Fibroblast of the aortic adventitia (primary cell): ENCODE measurements at places on chromosomes 6 and 20. TPM values are rescaled to one million over a fixed set of nuclear protein-coding genes. Genes with fewer than 3 reads are reported as not detected.

Gene HDGFL1
- total RNA-seq = not detected in 2 replicates

Gene RSPO4
- total RNA-seq = not detected in 2 replicates

Gene EBF4
- 0.09 and 2.6 TPM in 2 replicates for total RNA-seq

Gene BTNL2
- total RNA-seq = not detected in 2 replicates

Gene BEND3
- 1.9 and 2.1 TPM in 2 replicates for total RNA-seq

Gene LST1
- total RNA-seq = not detected in 2 replicates

DNA sequence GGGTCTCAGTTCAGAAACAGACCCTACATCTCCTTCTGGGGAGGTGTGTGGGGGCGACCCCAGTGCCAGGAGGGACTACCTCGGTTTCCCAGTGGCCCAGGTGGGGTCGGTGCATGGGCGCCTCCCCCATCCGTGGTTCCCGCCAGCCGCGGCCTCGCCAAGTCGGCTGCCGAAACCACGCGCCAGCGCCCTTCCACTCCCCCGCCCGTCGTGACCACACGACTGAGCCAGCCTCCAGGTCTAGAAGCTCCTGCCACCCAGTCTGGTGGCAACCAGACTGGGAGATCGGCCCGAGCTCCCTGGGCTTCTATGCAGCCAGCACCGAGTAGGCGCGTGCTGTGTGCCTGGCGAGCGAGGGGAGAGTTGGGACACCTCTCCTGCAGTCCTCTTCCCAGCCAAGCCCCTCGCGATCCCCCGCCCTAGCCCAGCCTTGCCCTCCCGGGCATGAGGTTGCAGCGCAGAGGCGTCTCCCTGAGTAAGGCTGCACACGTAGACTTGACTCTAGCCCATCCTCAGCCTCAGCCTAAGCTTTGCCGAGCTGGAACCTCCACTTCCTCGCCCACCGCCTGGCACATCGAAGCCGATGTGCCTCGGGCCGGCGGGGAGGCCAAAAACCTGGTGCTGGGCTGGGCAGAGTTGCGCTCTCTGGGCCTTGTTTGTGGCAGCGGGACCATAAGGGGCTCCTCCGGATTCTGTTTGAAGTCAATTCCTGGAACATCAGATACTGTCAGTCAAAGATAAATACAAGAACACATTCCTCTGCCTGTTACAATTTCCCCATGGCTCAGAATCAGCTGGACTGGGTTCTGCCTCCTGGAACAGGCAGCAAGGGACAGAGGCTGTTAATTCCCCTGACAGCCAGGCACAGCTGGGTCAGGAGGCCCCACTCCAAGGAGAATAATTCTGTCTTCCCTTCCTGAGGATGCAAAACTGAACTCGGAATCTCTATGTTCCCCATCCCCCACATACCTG, 1.5 kb upstream of the CPNE5 start:
- no peak for DNase-seq

DNA sequence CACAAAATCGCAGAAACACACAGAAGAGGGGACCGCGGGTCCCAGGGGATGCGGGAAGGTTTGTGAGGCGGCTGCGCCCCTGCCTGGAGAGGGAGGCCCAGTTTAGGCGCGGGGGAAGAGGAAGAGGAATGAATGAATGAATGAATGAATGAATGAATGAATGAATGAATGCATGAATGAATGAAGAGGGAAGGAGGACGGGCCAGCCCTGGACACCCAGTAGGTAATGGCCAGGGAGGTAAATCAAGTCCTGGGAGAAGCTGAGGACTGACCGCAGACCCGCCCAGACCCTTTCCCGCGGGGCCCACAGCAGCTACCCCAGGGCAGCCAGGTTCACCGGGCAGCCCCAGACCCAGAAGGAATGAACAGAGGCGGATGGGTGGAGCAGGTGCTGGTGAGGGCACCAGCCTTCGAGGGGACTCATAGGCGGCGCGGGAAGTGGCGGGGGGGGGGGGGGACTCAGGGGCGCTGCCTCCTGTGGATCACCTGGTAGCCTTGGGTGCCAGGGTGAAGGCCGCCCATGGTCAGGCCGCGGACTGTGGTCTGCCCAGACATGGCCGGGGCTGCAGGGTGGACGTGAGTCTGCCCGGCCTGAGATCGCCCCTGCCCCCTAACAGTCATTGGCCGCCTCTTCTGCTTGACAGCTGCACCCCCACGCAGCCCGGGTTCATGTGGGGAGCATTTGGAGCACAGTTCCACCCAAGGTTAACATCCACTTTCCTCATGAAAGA, 192.0 kb upstream of the PDE10A start:
- no peak for DNase-seq

DNA sequence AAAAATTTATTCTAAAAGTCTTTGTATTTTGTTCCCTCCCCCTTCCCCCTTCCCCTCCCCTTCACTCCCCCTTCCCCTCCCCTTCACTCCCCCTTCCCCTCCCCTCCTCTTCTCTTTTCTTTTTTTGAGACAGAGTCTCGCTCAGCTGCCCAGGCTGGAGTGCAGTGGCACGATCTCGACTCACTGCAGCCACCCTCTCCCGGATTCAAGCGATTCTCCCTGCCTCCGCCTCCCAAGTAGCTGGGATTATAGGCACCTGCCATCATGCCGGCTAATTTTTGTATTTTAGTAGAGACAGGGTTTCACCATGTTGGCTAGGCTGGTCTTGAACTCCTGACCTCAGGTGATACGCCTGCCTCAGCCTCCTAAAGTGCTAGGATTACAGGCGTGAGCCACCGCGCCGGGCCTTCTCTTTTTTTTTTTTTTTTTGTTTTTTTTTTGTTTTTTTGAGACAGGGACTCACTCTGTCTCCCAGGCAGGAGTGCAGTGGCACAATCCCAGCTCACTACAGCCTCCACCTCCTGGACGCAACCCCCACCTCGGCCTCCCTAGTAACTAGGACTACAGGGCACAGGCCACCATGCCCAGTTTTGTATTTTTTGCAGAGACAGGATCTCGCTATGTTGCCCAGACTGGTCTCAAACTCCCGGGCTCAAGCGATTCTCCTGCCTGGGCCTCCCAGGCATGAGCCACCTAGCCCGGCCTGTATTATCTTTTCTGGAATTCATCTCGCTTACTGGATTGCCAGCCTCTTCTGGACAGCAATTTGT, 1.1 kb upstream of the AFG1L start:
- DNase-seq = no peak

GRCh38 chr20:23683281-23683680, 5.6 kb downstream of the CST4 start:
- DNase-seq = no peak

GRCh38 chr6:161153725-161154124, 120.1 kb downstream of the AGPAT4 start:
- no peak for DNase-seq

- no peak for DNase-seq
Observed at GRCh38 chr20:10789386-10789785, 115.6 kb upstream of the JAG1 start.

DNA sequence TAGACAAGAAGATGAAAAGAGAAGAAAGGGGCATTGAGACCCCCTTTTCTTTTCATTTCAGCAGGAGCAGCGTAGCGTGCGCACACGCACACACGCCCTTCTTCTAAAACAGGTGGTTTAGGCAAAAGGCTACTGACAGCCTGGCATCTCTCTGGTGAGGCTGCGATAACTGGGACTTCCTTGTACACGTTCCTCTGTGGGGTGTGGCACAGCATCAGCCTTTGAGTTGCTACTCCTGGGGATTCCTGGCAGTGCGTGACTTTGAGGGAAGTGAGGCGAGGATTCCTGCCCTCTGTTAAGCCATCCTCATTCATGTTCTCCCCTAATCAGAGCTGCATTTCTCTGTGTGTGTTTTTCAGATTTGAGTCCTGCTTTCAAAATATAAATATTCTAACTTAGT, 94.7 kb downstream of the TMEM170B start:
- DNase-seq = no peak

DNA sequence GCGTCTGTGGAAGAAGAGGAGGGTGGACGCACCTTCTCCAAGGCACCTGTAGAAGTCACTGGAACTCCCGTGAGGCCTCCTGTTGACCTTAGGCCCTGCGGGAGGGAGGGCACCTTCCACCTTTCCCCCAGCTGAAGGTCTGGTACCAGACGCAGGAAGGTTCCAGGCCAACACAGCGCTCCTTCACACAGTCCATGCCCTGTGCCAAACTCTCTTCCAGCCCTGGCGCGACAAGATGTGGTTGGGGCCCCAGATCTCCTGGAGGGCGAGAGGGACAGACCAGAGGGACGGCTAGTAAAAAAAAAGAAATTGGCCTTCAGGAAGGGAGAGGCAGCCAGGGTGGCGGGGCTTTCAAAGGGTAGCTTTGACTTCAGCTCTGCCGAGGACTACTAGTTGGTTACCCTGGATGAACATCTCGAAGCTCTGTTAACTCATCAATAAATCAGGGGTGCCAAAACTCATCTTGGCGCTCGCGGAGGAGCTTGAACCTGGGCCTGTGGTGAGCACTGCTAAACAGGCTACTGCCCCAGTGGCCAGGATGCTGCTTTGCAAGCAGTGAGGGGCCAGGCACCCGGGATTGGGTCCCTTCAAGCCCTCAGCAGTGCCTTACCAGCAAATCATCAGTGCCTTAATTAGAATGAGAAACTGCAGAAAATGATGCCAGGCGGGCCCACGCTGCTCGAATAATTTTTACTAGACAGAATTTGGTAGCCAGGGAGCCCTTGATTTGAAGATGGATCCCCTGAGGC, 14.9 kb downstream of the AARS2 start:
- no peak for DNase-seq

DNA sequence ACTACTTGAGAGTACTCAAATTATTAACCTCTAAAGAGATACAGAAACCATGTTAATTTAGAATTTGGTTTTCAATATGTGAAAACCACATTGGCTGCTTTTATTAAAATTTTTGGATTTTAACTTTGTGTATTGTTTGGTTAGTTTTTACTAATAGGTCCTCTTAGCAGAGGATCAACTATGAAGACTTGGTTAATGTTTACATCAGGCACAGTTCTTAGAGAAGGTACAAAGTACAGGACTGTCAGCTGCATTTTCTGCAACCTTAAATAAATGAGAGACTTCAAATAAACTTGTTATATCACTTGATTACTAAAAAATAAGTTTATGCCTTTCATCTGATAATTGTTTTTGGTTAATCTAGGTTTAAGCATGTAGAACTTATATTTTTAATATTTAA, 89.1 kb downstream of the PHF3 start:
- no peak for DNase-seq

GRCh38 chr20:60934724-60935123, 317.3 kb upstream of the CDH4 start:
- DNase-seq = no peak

GRCh38 chr6:34324738-34325444, 67.6 kb downstream of the NUDT3 start:
- peak; percentile 77 for DNase-seq
